Fibroblast of skin of back (primary cell): ENCODE measurements at places on chromosomes 1 and 21.
A peak's percentile ranks its signal among the peaks of the same experiment; 100 is the strongest.

GRCh38 chr1:207755846-207756693 is 4.2 kb downstream of the CD46 start:
- no peak for DNase-seq

DNA sequence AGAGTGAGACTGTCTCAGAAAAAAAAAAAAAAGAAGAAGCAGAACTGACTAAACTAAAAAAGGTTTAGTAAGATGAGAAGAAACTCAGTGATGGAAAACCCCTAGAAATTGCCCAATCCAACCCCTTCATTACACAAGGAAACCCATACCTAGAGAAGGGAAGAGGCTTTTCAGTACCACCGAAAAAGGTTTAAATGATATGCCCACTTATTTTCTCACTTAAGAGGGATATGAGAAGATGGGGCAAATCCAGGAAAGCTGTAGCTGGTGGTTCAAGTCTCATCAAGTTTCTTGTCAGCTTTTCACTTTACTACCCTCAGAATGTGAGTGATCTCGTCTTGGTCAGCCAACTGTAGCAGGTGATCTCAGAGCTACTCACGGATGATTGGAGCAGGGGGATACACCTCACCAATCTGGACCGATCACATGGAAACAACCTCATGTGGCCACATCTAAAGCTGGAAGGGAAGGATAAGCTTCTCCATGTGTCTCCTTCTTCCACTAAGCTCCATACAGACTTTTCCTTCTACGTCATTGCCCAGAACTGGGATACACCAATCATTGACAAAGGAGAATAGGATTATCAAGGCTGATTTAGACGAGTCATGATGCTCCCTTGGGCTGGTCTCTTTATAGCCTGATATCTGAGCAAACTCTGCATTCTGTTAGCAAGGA is 126.7 kb upstream of the POU3F1 start:
- no peak for DNase-seq

DNA sequence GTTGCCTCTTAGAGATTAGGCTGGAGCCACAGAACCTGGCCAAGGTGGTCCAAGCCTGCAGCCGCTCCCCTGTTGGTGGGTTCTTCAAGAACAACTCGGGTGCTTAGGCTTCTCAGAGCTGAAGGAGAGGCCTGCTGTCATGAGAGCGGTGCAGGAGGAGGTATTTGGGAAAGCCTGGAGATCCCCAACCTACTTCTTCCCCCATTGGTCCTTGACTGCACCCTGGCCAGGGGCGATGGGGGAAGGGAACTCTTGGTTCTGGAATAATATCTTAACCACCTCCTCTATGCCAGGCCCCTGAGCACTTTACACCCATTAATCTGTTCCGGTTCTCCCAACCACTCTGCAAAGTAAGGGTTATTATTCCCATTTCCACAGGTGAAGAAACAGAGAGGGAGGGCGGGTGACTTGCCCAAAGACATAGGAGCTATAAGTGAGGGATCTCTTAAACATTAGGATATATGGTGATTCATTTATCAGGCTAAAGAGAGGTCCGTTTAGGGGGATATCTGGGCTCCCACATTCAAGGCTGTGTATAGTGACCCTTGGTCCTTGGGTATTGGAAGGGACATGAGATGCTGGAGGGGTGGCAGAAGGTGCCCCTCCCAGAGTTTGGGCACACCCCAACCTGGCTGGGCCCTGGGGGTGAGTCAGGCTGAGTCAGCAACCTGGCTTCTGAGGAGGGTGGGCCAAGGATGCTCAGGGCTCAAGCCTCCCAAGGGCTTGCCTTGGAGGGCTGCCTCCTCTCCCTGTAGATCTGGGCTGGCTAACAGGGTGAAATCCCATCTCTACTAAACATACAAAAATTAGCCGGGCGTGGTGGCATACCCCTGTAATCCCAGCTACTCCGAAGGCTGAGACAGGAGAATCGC is 5.2 kb downstream of the TRNP1 start:
- DNase-seq, result peak; percentile 61

DNA sequence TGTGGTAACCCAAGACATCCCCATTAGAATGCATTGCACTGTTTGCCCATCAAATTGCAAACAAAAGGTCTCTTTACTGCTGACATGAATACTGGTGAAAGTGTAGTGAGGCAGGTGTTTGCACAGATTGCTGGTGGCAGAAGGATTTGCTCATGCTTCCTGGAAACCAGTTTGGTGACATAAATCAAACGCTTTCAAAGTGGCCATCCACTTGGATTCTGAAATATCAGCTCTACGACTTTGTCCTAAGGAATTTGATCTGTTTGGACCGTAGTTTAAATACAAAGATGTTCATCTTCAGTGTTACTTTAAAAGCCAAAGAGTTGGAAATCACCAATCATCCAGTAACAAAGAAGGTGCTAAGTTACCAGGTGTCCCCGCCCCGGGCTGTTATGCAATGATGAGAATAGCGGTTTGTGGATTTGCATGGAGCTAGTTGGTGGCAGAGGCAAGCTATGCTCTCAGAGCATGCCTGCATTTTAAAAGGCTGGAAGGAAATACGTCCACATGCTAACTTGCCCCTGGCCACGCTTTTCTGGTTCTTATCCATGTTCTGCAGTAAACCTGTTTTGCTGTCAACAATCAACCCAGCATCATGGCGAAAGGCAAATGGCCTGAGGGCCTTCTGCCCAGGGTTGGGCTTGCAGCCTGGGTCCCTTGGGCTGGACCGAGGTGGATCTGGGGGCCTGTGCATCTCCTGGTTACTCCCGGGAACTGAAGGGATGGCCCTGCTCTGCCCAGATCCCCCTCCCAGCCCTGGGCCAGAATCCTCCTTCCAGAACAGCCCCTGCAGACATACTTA is 49.2 kb downstream of the UMODL1 start:
- no peak for DNase-seq

GRCh38 chr1:65235867-65236805 is 73.2 kb upstream of the DNAJC6 start:
- DNase-seq, result peak; percentile 57

DNA sequence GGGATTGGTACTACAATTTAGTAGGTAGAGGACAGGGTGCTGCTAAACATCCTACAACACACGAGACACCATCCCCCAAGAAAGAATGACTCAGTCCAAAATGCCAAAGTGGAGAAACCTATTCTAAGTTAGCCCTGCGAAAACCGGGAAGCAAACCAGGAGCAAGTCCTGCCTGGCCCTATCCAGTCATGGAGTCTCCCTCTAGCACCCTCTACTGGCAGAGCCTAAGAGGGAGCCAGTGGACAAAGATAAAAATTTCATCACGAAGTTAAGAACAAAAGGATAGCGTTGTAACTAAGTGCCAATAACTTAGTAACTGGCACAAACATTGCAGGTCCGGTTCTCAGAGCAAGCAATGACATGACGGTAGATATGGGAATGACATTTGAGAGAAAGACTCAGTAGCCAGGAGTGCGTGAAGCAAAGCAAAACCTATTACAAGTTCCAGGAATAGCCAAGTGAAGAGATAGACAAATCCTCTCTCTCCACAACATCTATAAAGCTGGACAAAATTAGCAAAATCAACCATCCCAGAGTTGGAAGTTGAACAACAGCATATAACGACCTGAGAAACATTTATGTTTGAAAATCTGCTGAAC is 383.5 kb downstream of the OMA1 start:
- DNase-seq, result peak; percentile 61

DNA sequence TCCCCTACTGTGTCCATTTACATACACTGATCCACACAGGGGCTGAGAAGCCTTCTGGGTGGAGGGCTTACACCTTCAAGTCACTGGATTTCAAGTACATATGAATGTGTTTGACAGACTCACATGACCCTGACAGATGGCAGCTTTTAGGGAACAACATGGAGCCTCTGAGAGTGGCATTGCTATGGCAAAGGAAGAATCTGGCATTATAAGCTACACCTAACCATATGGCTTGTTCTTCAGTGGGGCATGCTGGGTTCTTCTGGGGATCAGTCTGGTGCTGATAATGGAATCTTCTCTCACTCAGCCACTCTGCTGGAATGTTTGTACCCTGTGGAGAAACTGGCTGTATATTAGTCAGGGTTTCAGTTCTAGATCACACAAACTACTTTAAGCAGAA is 68.5 kb upstream of the PDE4B start:
- no peak for DNase-seq

- DNase-seq, result no peak
These were observed 723.0 kb downstream of the PTPRU start for GRCh38 chr1:29959356-29959755.

- no peak for DNase-seq
These were observed 51.3 kb upstream of the ECE1 start for GRCh38 chr1:21341517-21342078.

GRCh38 chr21:17201741-17202260 is 311.0 kb upstream of the CXADR start:
- no peak for DNase-seq

- DNase-seq, result no peak
These were observed 54.5 kb downstream of the TM2D1 start for GRCh38 chr1:61670445-61670844.

DNA sequence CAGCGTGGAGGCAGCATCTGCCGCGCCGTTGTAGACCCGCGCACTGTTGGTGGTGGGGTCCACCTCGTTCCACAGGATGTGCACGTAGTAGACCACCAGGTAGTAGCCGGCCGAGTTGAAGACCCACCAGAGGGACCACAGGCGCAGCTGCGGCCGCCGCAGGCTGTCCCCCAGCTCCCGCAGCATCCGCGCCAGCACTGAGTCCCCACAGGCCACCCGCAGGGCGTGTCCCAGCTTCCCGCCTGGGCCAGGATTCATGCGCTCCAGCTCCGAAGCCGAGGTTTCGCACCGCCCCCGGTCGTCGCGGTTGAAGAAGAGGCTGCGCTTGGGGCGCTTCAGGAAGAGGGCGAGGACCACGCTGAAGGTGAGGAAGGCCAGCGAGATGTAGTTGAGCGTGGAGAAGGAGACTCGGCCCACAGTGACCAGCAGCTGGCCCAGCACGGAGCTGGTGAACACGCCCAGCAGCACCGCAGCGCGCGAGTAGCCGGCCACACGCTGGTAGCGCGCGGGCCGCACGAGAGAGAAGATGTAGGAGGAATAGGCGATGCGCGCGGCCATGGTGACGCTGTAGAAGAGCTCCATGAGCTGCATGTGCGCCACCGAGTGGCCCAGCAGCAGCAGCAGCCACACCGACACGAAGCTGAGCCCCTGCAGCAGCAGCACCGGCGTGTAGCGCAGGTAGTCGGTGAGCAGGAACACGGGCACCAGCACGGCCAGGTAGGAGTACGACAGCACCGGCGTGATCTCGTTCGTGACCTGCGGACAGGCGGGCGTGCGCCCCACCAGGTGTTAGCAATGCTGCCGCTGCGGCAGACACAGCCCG is 10.6 kb downstream of the SLC19A1 start:
- DNase-seq, result no peak

DNA sequence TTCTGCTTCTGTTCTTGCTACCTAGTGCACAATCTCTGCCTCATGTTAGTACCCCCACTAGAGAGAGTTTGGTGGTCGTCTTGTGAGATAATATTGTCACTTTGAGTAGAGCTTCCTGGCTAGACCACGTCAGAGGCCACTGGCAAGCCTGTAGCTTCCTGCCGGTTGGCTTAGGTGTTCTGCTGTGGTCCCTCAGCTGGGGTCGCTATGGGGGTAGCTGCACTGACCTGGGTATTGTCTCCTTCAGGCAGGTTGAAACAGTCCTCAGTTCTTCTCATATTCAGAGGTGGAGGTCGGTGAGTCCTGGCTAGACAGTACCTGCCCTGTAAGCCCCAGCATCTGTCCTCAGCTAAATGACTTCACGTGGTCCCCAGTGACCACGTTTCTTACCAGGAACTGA is 86.2 kb downstream of the C1orf94 start:
- no peak for DNase-seq

- DNase-seq, result no peak
These were observed 13.1 kb downstream of the NR5A2 start for GRCh38 chr1:200040481-200041138.

GRCh38 chr1:234656070-234656895 is 46.3 kb upstream of the IRF2BP2 start:
- DNase-seq, result peak; percentile 52

GRCh38 chr1:30058970-30059369 is 664.4 kb downstream of the MATN1 start:
- peak; percentile 88 for DNase-seq

GRCh38 chr1:228921481-228921880 is 186.2 kb downstream of the RHOU start:
- no peak for DNase-seq

DNA sequence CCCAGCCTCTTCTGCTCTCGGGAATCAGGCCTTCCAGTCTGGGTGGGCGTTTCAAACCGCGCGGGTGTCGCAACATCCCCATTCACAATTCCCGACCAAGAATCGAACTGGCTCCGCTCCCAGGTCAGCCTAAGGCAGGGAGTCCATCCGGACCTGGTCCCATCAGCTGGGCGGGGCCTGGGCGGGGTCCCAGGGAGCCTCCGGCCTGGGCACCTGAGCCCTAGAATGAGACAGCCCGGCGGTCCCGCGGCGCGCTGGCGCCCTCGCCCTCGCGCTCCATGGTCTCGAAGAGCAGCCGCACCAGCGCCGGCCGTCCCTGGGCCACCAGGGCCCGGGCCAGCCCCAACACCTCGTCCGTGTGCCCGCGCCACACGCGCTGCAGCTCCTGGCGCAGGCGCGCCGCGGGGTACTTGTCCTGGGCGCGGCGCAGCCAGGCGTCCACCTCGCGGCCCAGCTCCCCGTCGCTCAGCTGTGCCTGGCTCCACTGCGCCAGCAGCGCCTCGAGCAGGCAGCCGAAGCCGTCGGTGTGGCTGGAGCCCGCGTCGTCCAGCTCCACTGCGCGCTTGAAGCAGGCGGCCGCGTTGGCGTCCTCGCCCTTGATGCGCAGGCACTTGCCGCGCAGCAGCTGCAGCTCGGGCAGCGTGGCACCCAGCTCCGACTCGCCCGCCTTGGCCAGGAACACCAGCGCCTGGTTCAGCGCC is 16.9 kb upstream of the PARS2 start:
- DNase-seq, result no peak

- no peak for DNase-seq
These were observed 22.1 kb downstream of the INSL5 start for GRCh38 chr1:66778969-66779368.

GRCh38 chr1:238649200-238649599 is 737.2 kb upstream of the CHRM3 start:
- DNase-seq, result no peak

- DNase-seq, result no peak
These were observed 95.1 kb downstream of the GPATCH2 start for GRCh38 chr1:217535601-217536377.

DNA sequence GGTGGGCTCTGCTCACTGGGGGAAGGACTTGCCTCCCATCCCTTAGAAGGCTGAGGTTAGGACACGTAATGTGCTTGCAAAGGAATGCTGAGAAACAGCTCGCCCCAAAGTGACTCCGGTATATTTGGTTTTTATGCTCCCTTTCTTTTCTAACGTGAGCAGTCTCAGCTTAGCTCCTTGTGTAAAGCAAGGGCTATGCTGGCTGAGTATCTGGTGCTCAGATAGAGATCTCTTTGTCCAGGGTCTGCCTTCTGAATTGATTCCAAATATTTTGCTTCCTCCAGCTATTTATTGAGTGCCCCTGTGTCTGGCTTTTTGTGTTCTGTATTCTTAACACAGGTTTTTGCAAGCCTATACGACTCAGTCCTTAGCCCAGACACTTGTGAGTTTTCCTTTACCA is 94.5 kb upstream of the ARTN start:
- no peak for DNase-seq

DNA sequence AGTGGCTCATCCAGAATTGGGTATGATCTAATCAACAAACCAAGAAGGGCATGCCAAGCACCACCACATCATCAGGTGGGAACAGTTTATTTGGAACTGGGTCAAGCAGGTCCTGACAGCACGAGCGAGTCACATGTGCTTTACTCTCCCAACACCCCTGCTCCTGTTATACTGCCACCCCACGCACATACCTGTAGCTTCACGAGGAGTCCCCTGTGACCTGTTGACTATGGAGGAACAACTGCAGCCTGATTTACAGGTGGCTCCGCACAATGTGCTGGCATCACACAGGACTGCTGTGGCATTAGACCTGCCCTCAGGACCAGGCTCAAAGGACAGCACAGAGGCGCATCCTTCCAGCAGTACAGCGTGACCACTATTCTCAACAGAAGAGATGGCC is 70.8 kb upstream of the LRRN2 start:
- no peak for DNase-seq
